ENCODE measurements at places on chromosomes 11 and 22.

DNA sequence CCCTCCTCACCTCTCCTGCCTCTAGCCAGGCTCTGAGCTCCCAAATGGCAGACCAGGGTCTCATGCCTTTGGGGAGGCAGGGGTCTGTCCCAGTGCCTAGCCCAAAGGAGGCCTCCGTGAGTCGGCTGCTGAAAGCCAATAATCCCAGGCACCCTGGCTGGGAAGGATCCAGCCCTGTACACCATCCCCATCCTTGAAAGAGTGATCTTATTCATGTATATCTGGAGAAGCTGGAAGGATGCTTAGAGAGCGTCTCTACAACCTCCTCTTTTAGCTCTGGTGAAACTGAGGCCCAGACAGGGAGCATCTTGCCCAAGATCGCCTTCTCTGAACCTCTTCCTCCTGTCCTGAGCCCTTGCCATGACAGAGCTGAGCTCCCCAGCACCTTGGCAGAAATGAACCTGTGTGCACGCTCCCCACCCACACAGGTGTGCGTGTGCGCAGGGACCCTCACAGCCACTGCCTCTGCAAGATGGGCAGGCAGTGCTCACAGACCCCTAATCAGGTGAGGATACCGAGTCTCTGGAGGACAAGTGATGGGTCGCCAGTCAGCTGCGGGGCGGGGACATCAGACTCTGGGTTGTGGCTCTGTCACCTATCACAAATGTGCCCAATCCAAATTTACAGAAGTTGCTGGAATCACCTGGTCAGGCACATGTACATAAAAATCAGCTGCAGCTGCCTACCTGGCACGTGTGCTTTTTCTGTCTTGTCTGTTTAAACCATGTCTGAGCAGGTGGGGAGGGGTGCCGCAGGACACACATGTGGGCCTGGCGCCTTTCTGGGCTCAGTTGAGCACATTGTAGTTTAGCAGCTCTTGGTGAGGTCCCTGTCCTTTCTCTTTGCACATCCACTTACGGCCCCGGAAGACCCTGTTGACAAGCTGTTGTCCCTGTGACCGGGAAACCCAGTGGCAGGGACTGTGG lies 49.3 kb upstream of the WNT7B start:
- DNase-seq = no peak

GRCh38 chr22:35633520-35633919 lies 14.7 kb upstream of the APOL6 start:
- no peak for DNase-seq

DNA sequence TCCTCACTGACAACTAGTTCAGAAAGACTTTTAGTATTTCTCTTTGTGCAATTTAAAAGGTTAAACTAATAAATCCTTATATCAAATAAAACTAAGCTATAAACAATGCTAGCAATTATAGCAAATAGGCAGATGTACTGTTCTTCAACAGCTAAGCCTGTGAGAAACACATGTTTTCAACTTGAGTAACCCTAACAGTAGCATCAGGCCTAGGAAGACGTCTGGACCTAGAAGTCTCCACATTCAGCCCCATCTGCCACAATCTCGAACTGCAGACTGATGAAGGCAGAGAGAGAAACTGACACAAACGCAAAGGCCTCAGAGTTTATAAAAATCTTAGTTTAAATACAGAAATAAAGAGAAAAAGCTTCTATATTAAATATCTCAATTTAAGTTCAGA lies 2.5 kb downstream of the ST13 start:
- no peak for DNase-seq

- DNase-seq = no peak
These were observed 51.3 kb upstream of the SESN3 start for GRCh38 chr11:95282291-95282751.

DNA sequence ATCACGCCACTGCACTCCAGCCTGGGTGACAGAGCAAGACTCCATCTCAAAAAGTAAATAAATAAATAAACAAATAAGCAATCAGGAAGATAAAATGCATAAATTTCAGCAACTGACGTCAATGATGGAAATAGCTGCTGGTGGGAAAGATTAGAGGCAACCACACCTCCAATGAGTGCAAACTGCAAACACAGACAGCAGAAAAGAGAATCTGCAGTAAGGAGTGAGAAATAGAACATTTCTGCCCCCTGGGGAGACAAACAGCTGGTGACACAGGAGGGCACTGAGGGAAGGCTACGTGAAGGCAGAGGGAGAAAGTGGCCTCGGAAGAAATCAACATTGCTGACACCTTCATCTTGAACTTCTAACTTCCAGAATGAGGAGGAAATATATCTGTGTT lies 6.5 kb downstream of the PI4KA start:
- no peak for DNase-seq

GRCh38 chr11:82733444-82734119 lies at the start of gene FAM181B:
FAM181B (minus strand) TSS chr11:82733864; CDS start chr11:82733729, 135 bp downstream.
- DNase-seq = no peak

DNA sequence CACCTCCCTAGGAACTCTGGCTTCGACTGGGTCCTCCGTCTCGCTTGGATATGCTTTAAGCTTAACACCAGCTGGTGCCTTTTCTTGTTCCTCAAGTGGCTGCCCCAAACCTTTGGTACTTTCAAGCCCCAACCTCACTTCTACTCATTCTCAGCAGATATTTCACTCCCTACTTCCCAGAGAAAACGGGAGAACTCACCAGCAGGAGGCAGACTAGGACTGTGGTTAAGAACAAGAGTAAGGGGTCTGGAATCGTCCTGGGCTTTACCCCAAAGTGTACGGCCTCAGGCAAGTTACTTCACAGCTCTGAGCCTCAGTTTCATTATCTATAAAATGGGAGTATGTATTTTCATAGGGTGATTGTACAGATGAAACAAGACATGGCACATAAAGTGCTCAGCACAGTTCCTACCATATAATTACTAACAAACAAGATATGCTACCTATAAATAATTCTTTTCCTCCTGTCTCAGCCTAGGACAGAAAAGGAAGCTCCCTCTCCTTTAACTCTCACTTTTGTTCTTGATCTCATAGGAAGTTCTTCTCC lies 37.8 kb downstream of the PAMR1 start:
- no peak for DNase-seq

DNA sequence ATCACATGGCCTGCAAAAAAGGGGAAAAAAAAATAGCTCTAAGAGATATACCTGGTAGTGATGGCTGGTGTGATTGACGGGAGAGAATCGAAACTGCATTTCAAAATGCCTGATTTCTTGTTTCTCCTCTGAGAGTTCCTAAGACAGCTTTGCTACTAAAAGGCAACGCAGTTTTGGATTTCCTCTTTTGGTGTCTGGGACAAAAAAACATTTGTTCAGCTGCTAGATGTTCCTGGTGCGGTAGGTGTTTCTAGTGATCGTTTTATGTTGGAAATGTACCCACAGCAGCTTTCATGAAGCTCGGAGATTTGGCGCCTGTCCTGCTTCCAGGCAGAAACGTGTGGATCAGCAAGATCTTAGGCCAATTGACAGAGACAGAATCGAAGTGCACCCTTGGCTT lies 18.1 kb downstream of the P2RX3 start:
- no peak for DNase-seq

DNA sequence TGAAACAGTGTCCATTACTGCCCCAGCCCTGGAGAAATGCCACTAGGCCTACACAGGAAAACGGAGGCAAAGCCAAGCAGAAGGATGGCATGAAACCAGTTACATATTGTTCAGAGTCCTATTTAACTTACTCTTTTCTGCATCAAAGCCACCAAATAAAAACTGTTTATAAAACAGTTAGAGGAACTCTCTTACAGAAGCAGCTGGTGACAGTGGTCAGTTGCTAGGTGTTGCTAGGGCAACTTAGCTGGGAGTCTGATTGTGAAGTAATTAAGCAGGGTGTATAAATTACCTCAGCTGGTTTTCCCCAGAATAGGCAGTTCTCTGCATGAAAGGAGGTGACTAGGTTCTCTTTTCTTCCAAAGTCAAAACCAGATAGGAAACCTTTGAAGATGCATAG lies 115.6 kb upstream of the ZBED5 start:
- DNase-seq = no peak

DNA sequence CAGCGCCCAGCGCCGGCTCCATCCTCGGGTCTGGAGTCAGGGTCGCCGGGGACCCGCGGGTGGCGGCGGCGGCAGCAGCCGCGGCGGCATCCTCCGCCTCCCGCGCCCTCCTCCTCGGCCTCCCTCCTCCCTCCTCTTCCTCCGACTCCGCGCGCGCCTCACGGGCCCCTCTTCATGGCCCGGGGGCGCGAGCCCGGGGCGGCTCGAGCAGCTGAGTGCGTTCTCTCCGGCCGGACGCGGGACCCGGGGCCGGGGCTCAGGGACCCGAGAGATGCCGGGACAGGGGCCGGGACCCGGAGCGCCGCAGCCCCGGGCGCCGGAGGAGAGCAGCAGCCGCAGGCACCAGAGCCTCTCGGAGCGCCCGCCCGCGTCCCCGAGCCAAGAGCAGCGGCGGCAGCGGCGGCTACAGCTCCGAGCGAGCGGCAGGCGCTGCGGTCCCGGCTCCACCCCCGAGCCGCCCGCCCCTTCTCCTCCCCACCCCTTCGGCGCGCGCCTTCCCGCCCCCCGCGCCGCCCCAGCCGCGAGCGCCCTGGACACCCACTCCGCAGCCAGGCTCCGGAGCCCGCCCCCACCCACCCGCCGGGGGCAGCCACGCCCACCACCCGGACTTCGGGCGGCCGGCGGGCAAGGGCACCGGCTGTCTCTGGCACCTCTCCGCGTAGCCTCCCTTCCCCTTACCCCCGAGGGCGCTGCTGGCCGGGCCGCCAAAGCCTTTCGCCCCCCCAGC lies at the start of gene CHST1:
TSS of gene CHST1 (minus strand) at position 417 of the 727 bp plus-strand sequence. CDS start 14,699 bp downstream, outside the sequence.
- no peak for DNase-seq

DNA sequence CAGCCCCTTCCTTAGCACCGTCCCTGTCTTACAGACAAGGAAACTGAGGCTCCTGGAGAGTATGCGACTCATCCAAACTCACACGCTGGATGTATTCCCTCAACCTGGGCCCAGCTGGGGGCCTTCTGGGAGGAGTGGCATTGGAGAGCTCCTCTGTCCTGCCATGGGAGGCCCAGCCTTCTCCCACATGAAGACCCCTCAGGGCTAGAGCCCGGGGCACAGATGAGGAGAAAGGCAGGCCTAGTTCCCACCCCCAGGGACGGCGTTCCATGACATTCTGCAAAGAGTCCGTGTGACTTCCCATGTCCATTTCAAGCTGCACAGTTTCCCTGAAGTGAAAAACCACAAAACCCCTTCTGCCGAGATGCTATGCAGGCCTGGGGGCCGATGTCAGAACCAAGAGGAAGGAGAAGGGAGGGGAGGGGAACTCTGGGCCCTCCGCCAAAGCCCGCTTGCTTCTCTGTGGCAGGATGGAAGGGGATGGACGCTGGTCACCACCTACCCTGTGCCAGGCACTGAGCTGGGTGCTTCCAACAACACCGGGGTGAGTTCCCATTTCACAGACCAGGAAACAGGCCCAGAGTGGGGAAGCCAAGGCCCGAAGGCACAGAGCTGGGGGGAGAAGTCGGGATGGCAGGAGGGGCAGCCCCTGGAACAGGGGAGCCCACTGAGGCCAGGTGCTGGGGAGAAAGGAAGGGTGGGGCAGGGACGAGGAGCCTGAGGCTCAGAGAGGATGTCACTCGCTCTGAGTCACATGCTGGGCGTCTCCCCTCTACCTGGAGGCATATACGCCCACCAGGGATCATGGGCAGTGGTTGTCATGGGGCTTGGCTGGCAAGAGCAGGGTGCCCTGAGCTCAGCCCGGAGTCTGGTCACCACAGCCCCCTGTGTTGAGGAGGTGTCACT lies 15.7 kb downstream of the RAC2 start:
- DNase-seq = no peak

DNA sequence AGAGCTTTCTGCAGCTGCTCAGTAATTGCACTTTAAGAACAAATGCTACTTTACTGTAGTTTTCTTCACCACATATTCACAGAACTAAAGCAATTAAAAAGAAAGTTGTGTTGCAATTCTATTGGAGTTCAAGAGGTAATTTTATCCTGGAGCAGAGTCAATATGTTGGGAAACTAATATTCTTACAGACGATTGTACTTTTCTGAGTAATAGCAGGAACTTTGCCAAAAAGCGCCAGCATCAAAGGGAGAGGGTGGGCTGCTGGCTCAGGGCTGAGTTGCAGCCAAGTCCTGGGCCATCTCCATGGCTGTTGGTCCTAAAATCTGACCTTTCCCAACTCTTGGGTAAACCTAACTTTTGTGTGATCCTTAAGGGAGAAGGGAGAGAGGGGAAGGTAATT lies 73.6 kb upstream of the MYO18B start:
- DNase-seq = no peak

GRCh38 chr11:20617346-20618005 lies 18.1 kb downstream of the SLC6A5 start:
- DNase-seq = no peak

- DNase-seq = no peak
These were observed 1213.3 kb upstream of the RAG2 start for GRCh38 chr11:37811349-37811748.

GRCh38 chr11:11996321-11997048 lies 11.9 kb downstream of the DKK3 start:
- DNase-seq = no peak

DNA sequence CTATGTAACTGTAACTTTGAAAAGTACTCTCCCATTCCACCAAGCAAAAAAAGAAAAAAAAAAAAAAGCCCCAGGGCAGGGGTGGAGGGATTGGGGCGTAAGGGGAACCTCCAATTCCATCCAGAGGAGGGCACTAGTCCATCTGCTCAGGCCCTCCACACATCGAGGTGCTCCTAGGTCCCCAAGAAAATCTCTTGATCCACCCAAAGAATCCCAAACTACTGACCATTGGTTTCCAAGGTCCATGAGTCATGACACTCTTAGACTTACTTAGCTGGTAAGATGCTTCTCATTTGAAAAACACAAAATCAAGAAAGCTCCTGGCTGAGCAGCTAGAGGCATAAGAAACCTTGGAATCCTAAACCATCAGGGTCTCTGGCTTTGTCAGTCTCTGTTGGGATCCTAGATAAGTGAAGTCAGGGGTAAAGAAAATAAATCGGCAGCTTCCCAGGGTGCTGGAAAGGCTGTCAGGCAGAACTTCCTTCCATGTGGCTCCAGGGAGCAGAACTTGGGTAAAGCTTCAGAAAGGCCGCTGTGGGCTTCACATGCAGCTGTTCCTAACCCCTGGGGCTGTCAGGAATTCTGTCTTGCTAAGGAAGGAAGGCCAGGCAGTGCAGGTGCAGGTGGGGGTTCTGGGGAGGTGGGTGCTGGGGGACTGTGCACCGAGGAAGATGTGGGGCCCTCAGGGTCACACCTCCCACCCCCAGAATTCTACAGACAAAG lies 49.4 kb upstream of the ADA2 start:
- DNase-seq = no peak

DNA sequence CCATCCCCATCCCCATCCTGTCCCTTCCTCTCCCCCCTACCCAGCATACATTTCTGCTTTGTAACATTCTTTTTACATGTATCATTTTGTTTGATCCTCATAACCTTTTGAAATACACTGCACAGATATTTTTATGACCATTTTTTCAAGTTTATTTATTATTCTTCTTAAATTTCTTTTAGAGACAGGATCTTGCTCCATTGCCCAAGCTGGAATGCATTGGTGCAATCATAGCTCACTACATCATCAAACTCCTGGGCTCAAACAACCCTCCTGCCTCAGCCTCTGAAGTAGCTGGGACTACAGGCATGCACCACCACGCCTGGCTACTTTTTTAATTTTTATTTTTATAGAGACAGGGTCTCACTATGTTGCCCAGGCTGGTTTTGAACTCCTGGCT lies 99.4 kb upstream of the AKIP1 start:
- DNase-seq = no peak

GRCh38 chr11:131713529-131714134 lies 343.2 kb downstream of the NTM start:
- DNase-seq = no peak

- no peak for DNase-seq
These were observed 232.2 kb downstream of the DDX10 start for GRCh38 chr11:108897071-108897481.

Measured in GM12864 (cell line).